ENCODE measurements at places on chromosomes 12 and 14.

- no peak for DNase-seq
Measured at GRCh38 chr12:49260166-49260565, 4.7 kb upstream of the TUBA1C start.

- DNase-seq: no peak
Measured at GRCh38 chr12:25253371-25254068, 2.8 kb upstream of the KRAS start.

- peak; percentile 12 for DNase-seq
Measured at GRCh38 chr12:69423037-69423905, 46.9 kb upstream of the FRS2 start.

DNA sequence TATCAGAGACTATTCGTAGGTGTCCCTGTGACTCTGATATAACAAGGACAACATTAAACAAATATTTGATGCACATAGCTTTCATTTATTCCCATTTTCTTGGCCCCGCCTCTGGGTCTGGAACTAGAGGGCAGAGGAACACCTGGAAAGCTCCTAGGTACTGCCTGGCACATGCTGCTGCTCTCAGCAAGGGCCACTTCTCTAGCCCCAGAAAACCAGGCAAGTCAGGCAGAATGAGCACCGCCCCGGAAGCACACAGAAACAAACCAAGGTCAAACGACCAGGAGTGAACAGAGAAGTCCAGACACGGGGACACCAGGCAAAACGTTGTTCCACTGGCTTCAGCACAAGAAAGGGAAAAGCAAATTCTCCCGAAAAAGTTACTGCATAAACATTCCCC, 76.1 kb downstream of the TTC7B start:
- no peak for DNase-seq

- DNase-seq: no peak
Measured at GRCh38 chr14:76581592-76581991, 179.7 kb upstream of the VASH1 start.

GRCh38 chr12:124479680-124480468, 87.5 kb downstream of the NCOR2 start:
- DNase-seq: no peak

- no peak for DNase-seq
Measured at GRCh38 chr12:45637706-45638105, 91.8 kb upstream of the ARID2 start.

DNA sequence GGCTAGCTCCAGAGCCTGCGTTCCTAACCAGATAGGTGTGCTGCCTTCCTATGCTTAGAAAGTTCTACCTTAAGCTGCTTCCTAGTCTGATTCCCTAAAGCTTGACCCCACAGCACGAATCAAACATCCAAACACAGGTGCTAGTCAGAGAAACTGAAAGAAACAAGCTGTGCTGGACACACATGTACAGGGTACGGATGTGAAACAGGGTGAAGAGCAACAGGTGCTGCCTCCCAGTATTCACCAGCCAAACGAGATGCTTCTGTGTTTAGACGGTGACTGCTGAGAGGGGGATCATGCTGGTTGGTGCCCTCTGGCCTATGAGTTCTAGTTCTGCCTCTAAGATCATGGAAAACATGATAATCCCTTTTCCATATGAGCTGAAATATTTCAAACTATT, 105.3 kb downstream of the GRIP1 start:
- DNase-seq: no peak

DNA sequence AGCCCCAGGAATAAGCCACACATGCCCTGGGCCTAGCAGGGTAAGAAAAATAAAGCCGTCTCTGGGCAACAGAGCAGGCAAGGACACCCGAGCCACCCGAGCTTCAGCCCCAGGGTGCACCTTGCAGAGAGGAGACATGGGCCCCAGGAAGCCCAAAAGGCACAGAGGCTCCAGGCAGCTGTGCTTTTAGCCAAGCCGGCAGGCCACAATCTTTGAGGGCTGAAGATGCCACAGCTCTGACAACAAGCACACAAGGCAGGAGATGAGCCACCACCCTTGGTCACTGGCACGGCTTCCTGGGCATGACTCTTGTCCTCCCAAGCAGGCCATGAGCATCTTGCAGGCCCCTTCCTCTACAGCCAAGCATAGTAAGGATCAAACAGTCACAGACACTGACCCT, 86.3 kb downstream of the ITPK1 start:
- DNase-seq: no peak

- DNase-seq: no peak
Measured at GRCh38 chr14:33280646-33281045, 342.0 kb downstream of the NPAS3 start.

All from hepatic stellate cell (primary cell).